NCI-H1694 (cell line): ENCODE measurements at places on chromosomes 6 and 20.

- DNase-seq, result no peak
Observed at GRCh38 chr6:24763578-24763977, 11.2 kb upstream of the GMNN start.

GRCh38 chr6:355373-356208 lies 36.0 kb upstream of the IRF4 start:
- DNase-seq, result no peak

- no peak for DNase-seq
Observed at GRCh38 chr6:39488255-39488879, 165.9 kb upstream of the KCNK16 start.

GRCh38 chr20:32780278-32780677 lies 18.1 kb downstream of the DNMT3B start:
- no peak for DNase-seq

GRCh38 chr20:50982363-50982762 lies 23.7 kb downstream of the MOCS3 start:
- no peak for DNase-seq

DNA sequence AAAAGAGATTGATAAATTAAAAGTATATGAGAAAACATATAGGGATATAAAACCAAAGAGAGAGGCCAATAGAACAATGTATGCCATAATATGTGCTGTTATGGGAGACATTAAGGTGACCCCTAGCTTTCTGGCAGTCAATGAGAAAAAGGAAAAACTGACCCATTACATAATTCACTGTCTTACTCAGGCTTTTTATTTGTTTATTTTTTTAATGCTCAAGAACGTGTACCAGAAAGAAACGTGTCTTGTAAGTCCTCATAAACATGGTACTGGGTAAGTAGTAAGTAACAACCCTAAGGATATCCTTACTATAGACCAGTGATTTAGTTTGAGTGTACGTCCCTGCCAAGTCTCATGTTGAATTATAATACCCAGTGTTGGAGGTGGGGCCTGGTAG lies 160.8 kb upstream of the PHACTR1 start:
- no peak for DNase-seq

GRCh38 chr20:58094698-58095097 lies 133.8 kb downstream of the ANKRD60 start:
- DNase-seq, result no peak

DNA sequence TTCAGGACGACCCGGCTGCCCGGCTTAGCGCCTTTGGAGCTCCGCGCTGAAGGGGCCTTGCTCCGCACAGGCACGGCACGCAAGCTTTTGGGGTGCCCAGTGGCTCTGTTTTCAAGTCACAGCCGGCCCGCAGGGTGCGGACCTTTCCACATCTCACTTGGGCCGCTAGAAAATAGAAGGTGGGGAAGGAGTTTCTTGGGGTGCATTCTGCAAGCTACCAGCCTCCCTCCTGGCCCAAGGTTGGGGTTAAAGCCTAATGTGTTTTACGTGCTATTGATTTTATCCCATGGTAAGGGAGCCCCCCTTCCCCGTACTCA lies 561 bp downstream of the KAT14 start:
- DNase-seq, result no peak

GRCh38 chr6:122472022-122472340 lies 374 bp upstream of the SERINC1 start:
- DNase-seq, result no peak

DNA sequence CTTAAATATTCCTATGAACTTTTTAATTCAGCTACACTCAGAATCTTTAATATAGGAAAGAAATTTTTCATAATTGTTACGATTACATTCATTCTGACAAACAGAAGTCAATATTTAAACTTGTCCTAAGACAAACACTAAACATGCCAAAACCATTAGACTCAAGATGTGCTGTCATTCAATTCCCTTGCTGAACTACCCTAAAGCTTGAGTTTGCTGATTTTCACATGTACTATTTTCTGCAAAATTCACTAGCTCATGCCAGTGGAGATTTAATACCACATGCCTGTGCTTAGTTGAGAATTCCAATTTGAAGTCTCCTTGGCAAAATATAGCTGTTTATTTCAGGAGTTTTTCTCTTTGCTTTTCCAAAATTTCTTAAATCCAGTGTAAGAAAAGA lies 448.0 kb downstream of the COL12A1 start:
- DNase-seq, result no peak

- DNase-seq, result peak; percentile 1
Observed at GRCh38 chr6:78117966-78118365, 465.1 kb downstream of the MEI4 start.

DNA sequence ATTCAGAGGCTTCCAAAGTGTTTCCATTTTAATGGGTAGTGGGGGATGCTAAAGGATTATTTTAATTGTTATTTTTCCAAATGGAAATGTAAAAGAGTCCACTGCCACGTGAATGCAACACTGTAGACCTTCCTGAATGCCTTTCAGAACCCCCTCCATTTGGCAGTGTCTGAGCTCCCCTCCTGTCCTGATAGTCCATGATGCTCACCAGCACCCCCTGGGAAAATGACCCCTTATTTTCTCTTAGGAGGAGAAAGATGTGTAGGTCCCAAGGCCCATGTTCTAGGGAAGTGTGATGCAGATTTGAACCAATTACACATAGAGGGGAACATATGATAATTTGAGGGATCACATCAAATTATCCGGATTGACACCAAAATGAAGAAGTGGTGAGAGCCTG lies 46.8 kb upstream of the SH3BGRL2 start:
- no peak for DNase-seq

DNA sequence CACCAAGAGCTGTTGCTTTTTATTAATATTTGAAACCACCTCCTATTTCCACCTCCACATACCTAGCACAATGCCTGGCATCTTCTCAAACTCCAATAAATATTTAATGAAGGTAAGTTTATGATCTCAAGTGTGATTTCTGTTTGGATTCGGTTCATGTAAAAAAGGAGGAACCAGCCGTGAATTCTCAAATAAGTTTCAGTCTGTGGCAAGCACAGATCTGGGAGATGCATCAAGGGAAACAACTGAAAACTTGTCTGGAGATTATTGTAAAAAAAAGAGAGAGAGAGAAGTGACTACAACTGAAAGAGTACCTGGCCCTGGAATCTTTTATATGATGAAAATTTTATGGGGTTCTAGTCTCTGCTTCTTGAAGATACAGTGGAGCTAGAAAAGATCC lies 52.8 kb upstream of the PNRC1 start:
- DNase-seq, result no peak

GRCh38 chr6:111228094-111228493 lies 140.8 kb downstream of the SLC16A10 start:
- no peak for DNase-seq

GRCh38 chr6:133340557-133340956 lies 99.4 kb downstream of the EYA4 start:
- no peak for DNase-seq

GRCh38 chr6:75282706-75283105 lies 1.9 kb downstream of the TMEM30A start:
- no peak for DNase-seq

DNA sequence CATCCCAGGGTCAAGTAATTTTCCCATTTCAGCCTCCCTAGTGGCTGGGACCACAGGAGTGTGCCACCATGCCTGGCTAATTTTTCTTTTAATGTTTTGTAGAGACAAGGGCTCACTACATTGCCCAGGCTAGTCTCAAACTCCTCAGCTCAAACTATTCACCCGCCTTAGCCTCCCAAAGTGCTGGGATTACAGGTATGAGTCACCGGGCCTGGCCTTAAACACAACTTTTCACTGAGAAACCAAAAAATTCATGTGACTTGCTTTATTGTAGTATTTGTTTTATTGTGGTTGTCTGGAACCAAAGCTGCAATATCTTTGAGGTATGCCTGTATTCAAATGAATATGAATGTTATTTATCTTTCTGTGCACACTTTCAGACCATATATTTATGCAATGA lies 72.2 kb downstream of the RWDD2A start:
- no peak for DNase-seq

- DNase-seq, result no peak
Observed at GRCh38 chr20:42985628-42986027, 204.1 kb downstream of the PTPRT start.

DNA sequence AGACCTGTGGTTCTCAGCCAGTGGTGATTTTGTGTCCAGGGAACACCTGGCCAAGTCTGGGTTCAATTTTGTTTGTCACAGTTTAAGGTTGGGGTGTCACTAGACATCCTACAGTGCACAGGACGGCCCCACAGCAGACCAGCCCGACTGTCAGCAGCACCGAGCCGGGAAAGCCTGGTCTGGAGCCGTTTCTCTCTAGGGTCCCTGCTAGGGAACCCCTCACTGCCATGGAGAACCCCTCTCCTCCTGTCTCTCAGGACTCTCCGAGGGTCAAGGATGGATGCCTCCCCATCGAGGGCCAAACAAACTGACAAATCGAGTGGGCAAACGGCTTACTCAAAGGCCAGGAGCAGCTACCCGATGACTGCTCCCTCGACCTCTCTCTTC lies 15.8 kb upstream of the STX16 start:
- no peak for DNase-seq

GRCh38 chr6:95143408-95144180 lies 433.7 kb upstream of the MANEA start:
- DNase-seq, result peak; percentile 44

GRCh38 chr20:48951646-48952045 lies 30.1 kb downstream of the ARFGEF2 start:
- no peak for DNase-seq

GRCh38 chr6:160254467-160255312 lies 3.9 kb downstream of the SLC22A2 start:
- no peak for DNase-seq

DNA sequence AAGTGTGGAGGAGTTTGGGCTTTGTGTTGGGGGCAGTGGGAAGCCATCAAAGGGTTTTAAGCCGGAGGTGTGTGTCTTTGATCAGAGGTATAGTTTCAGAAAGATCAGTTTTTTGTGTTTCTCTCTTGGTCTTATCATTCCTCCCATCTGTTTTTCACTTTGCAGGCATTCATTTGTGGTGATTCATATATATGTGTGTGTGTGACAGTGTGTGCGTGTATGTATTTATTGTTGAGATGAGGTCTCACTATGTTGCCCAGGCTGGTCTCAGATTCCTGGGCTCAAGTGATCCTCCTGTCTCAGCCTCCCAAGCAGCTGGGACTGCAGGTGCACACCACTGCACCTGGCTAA lies 11.1 kb upstream of the SERINC3 start:
- DNase-seq, result no peak

DNA sequence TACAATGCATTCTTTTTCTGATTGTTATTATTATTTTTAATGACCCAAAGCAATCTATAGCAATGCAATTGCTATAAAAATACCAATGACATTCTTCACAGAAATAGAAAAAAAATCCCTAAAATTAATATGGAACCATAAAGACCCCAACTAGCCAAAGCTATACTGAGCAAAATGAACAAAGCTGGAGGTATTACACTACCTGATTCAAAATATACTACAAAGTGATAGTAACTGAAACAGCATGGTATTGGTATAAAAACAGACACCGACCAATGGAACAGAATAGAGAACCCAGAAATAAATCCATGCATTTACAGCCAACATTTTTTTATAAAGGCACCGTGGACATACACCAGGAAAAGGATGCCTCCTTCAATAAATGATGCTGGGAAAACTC lies 60.5 kb upstream of the EEF1A1 start:
- DNase-seq, result no peak

DNA sequence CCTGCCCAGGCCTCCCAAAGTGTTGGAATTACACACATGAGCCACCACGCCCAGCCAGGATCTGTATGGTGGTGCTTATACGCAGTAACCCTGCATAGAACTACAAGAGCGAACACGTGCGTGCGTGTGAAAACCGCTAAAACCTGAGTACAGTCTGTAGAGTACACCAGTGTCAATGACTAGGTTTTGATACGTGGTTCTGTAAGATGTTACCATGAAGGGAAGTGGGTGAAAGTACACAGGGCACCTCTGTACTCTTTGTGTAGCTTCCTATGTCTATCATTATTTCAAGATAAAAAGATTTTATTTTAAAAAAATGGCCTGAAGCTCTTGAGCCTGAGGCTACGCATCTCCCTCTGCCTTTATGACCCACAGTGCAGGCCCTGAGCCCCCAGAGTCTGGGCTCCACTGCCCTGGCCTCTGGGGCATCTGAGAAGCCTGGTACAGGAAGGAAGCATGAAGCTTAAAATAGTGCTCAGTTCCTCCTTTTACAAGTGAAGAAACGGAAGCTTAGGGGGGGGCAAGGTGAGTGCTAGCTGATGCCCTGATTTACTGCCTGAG lies 21.6 kb downstream of the LY86 start:
- DNase-seq, result no peak

GRCh38 chr20:59139998-59140397 lies 23.6 kb upstream of the ZNF831 start:
- DNase-seq, result no peak

- no peak for DNase-seq
Observed at GRCh38 chr20:1332749-1333300, 3.9 kb upstream of the SDCBP2 start.

DNA sequence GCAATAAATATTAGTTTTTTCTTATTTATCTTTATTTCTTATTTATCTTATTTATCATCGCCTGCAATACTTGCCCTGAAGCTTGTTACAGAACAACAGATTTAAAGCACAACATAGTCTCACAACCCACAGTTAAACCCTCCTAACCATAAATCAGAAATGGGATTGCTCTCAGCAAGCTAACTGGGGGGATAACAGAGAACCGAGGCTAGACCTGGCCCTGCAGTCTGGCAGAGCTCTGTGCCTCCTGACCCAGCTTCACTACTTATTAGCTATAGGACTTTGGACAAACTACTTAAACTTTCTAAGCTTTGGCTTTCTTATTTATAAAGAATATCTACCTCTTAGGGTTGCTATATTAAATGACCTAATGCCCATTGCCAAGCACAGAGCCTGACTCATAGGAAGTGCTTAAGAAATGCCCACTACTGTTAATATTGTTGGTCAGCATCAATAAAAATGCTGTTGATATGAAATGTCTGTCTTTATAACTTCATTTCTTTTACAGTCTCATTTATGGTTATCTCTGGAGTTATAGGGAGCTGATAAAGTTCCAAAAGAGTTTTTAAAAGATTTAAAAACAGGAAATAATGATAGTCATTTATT lies 87.9 kb upstream of the BEND6 start:
- no peak for DNase-seq

DNA sequence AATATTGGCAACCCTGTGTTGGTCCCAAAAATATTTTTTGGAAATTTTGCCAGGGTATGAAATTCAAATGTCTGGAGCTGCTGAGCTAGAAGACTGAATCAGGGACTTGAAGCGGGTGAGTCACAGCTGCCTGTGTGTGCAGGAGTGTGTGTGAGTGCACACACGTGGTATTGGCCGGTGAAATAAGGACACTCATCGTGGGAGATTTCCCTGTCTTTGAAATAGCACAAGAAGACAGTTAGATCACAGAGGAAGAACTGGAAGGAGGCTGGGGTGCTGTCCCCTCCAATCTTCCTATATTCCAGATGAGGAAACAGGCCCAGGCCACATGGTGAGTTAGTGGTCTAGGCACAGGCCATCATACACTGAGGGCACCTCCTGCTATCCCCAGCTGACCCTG lies 123.8 kb upstream of the MLN start:
- DNase-seq, result peak; percentile 10

GRCh38 chr6:37793067-37793466 lies 26.5 kb upstream of the ZFAND3 start:
- no peak for DNase-seq
